ENCODE measurements at places on chromosomes 13 and 19.

- no peak for DNase-seq
Observed at GRCh38 chr13:107838588-107839161, 376.7 kb downstream of the LIG4 start.

- DNase-seq: no peak
Observed at GRCh38 chr19:6185093-6185834, 49.8 kb downstream of the ACSBG2 start.

GRCh38 chr13:79451500-79451962 lies 29.4 kb upstream of the NDFIP2 start:
- DNase-seq: no peak

DNA sequence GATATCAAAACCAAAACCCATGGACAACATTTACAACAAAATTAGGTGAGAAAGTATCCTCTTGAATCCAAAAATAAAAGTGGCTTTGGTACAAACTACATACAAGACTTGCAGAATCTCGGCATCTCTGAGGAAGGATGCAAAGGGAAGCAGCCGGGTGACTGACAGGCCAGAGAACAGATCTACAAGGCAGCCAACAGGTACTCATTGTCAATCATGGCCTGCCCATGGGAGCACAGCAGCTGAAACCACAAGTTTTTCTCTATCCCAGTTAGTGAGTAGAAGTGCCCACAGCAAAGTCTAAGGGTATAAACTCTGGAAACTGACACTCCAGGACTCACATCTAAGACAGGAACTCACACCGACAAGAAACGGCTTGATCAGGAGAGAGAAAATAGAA lies 74.5 kb downstream of the TBC1D4 start:
- DNase-seq: no peak

DNA sequence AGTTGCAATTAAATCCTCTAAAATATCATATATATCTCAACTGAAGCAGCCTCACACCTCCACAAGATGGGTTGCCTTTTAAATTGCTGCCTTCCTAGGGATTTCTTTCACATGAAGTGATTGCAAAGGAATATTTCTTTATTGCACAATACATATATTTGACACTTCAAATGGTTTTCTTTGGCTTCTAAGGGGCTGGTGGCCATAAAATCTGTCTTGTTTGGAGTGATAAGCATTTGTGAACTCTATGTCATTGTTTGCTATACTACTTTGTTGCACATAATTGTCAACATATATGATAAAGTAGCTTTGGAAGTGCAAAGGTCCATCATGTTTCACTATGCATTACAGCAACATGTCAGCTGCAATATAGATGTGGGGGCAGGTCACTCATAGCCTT lies 2380.9 kb downstream of the PCDH9 start:
- no peak for DNase-seq

- no peak for DNase-seq
Observed at GRCh38 chr19:15248106-15248505, 15.9 kb upstream of the EPHX3 start.

- peak; percentile 39 for DNase-seq
Observed at GRCh38 chr13:29503041-29503837, 92.2 kb downstream of the SLC7A1 start.

DNA sequence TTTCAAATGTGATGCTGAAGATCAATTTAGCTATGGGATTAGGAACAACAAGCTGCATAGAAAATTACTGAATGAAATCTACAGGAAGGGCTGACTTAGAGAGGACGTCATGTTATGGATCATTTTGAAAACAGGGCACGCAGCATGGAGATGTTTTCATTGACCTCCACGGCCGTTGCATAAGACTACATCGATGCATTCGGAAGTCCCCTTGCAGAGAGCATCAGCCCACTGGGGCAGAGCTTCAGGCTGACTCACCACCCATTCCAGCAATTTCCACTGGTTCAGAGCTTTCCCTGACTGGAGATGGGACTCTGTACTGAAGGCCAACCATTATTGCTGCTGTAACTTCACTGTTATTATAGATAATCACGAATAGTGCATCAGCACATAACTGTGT lies 305.3 kb downstream of the IRS2 start:
- DNase-seq: no peak

GRCh38 chr13:93953841-93954240 lies 525.6 kb downstream of the DCT start:
- DNase-seq: no peak

DNA sequence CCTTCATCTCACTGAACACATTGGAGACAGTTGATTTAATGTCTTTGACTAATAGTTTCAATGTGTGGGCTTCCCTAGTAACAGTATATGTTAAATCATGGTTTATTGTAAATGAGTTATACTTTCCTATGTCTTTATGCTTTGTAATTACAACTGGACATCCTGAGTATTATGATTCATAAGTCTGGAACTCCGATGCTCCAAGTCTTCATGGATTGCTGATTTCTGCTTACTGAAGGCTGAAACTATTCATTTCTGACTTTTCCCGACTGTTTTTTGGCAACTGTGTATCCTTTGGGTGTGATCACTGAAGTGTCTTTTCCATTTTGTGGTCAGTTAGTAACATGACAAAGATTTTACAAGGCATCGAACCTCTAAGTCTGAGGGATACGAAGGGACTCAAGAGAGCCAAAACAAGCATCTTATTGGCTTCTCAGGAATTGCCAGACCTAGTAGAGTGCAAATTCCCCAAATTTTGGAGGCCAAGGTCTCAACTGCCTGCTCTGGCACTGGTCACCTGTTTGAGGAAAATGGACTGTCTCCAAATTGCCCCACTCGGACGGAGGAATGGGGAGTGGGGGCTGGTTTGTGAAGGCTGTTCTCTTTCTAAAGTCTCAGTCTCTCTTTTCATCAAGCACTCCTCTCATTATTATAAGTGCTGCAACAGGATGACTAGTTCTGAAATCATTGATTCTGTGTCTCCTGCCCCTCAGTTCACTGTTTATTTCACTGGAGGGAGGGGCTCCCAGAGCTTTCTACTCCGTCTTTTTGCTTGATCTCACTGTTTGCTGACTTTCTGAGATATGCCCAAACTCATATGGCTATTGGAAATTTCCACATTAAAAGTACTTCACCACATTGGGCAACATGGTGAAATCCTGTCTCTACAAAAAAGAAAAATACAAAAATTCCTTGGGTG lies 20.2 kb upstream of the CD70 start:
- DNase-seq: no peak

GRCh38 chr13:31896427-31896826 lies 135.1 kb upstream of the FRY start:
- DNase-seq: no peak

DNA sequence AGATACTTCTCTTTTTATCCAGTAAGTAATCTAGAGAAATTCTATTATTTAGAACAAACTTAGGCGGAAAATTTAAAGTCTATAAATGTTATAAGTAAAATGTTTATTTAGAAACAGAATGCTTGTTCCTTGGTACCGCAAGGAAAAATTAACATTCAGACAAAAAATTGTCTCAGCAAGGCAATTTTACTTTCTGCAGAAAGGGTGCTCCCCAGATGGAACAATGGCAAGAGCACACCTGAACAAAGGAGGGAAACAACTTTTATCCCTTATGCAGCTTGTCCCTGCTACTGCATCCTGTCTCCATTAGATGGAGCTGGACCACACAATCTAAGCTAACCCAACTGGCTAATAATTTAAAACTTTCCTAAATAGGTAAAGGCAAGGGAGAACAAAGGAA lies 6.5 kb upstream of the ZNF708 start:
- DNase-seq: no peak

DNA sequence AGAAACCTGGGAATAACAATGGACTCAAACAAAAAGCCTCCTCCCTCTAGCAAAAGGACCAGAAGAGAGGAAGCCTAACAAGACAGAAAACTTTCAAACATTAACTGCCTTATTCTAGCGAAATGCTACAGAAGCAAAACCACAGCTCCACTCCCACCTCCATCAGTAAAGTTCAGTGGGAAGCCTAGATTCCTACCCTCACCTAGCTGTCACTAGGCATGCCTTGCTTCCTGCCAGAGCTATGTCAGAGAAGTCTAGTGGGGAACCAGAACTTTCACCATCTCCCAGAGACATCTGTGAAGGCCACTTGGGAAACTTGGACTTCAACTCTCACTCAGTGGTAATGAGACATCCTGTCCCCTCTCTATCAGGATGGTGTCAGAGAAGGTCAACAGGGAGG lies 37.1 kb downstream of the DPY19L3 start:
- DNase-seq: no peak

GRCh38 chr19:11155373-11156120 lies at the start of gene SPC24:
SPC24 (minus strand) TSS chr19:11155782; CDS start chr19:11155776, 6 bp downstream.
- DNase-seq: peak; percentile 93

DNA sequence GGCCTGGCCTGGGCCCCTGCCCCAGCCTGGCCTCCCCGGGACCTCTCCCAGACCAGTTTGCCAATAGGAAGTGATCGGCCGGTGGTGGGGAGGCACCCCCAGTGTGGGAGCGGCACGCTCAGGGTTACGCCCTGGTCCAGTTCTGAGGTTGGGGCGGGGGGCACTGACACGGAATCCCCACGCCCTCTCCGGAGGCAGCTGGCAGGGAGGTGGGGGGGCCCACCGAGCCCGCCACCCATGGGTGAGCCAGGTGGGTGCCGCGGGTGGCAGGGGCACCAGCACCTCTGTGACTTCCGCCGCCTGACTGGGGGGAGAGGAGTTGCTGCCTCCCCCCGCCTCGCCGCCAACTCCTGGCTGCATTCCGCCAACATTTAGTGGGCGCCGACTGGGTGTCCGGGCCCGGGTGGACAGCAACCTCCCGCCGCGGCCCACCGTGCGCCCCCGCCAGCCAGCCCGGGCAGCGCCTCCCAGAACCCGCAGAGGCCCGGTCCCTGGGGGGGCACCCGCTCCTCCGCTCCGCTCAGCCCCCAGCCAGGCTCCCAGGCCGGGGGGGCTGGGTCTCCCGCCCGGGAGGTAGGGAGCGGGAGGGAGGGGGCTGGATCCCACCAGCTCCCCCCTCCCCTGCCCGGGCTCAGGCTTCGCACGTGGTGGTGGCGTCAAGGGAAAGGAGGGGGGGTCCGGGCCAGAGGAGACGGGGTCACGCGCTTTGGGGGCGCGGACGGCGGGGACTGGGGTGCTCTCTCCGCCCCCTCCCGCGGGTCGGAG lies 2.0 kb downstream of the ZBTB7A start:
- no peak for DNase-seq

GRCh38 chr19:30309176-30309575 lies 63.0 kb upstream of the ZNF536 start:
- DNase-seq: no peak

DNA sequence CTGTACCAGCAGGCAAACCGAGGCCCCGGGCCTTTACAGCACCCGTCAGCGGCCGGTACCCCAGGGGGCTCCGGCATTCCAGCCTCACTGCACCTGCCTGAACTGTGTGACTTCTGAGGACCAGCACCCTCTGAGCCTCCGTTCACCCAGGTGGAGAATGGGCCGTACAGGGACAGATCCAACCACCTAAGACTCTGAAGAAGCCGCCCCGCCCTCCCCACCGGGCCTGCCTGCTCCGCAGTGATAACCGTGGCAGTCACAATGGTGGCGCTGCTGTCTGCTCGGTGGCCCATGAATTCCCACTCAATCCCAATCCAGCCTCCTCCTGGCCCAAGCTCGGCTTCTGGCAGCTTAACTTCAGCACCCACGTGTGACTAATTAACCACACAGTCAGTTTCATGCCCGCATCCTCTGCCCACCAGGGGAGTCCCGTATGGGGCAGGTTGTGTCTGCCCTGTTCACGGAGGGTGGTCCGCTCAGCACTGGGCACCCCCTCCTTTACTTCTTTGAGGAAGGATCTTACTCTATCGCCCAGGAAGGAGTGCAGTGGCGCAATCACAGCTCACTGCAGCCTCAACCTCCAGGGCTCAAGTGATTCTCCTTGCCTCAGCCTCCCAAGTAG lies 3.4 kb downstream of the TCF3 start:
- no peak for DNase-seq

GRCh38 chr13:32135655-32136054 lies 104.1 kb downstream of the FRY start:
- DNase-seq: no peak

DNA sequence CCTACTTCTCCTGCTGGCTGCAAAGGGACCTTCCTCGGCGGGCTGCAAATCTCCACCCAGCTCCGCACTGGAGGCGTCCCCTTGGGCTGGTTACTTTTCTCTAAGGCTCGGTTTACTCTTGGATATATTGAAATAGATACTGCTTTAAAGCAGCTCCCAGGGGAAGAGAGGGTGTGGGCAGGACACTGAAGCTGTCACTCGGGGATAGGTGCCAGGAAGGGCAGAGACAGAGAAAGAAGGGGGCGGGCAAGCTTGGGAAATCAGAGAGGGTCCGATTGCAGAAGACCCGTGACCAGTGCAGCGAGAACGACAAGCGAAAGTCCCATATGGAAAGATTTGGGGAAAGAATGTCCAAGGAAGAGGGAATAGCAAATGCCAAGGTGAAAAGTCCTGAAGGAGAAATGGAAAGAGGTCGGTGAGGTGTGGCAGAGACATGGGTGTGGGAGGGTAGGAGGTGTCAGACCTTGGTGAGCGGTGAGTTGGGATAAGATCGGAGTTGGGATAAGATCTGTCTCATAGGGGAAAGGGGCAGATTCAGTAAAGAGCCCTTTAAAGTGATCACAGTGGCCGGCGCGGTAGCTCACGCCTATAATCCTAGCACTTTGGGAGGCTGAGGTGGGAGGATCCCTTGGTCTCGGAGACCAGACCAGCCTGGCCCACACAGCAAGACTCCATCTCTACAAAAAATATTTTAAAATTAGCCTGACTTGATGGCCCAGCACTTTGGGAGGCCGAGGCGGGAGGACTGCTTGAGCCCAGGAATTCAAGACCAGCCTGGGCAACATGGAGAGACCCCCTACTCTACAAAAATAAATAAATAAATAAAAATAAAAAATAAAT lies 618 bp downstream of the THSD8 start:
- no peak for DNase-seq

DNA sequence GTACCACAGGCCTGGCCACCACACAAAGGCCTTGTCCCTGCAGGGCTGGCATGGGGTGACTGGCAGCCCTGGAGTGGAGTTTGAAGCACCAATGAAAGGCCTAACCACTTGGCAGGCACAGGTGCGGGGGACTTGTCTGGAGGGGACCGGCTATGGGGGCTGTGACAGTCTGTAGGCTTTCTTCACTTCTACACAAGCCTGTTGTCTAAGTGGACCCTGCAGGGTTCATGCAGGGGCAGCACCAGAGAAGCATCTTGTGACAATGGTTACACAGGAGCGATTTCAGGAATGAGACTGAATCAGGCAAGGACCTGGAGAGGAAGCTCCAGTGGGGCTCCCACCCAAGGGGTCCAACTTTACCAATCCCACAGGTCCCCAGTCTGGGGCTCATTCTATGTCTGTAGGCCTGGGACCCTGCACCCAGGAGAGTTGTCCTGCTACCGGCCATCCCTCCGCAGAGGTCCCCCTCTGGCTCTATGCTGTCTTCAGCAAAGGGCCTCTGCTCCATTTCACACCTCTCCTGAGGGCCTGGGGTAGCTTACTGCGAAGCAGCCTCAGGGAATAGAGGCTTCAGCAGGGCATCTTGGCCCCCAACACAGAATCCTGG lies 2.3 kb upstream of the ZNF837 start:
- no peak for DNase-seq

All from H1 (cell line).